ENCODE measurements at places on chromosomes 3 and 15.

- DNase-seq: no peak
These were observed 34.4 kb downstream of the RYK start for GRCh38 chr3:134216191-134216764.

DNA sequence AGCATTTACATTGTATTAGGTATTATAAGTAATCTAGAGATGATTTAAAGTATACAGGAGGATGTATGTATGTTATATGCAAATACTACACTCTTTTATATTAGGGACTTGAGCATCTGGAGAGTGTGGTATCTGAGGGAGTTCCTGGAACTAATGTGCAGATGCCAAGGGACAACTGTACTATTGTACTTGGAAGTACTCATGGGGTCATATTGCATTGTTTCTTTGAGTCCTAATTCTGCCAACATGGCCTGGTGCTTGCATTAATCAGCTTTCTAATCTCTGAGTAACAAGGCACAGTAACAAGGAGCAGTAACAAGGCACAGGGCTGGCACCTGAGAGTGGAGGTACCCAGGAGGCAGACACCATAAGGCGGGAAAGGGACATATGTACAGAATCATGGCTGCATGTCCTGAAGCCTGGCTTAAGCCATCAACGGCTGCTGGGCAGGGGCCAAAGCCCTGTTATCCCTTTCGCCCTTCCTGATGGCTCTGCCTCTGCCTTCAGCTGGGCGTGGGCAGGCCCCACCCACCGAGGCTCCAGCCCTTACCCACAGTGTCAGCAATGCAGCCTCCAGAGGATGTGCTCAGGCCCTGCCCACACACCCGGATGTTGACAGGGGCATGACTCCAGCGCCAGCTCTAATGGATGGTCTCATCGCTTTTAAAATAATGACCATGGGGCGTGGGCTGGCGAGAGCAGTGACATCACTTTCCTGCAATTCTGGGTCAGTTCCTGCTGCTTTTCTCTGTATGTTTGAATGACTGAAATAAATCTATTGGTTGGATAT is 22.9 kb downstream of the CEMIP start:
- DNase-seq: no peak

- DNase-seq: no peak
These were observed 208.3 kb downstream of the TJP1 start for GRCh38 chr15:29613951-29614382.

- DNase-seq: no peak
These were observed 14.9 kb downstream of the NAALADL2 start for GRCh38 chr3:174873832-174874657.
